ENCODE measurements at places on chromosomes 5 and 9. TPM values are rescaled to one million over a fixed set of nuclear protein-coding genes. Genes with fewer than 3 reads are reported as not detected.

Gene SLC31A2
- total RNA-seq, result 6.8 TPM

Gene MAML1
- total RNA-seq, result 12.4 TPM

DNA sequence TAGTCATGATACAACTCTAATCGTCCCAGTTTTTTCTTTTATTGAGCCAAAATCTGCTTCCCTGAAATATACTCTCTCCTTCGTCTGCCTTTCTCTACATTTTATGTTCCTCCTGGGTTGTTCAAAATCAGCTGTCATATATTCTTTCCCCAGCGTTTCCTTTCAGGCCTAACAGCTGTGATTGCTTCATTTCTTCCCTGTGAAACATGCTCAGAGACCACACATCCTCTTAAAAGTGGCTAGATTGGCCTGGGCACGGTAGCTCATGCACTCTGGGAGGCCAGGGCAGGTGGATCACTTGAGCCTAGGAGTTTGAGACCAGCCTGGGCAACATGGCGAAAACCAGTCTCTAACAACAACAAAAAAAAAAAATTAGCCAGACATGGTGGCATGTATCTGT is 25.1 kb downstream of the NFX1 start:
- H3K36me3 ChIP-seq, result peaks cover 100% of the 10 kb centered on the region
- H3K4me1 ChIP-seq, result no peaks in the 10 kb centered on the region
- DNase-seq, result no peak
- no peak overlapping the region for H3K4me3 ChIP-seq
- no peaks in the 10 kb centered on the region for H3K27me3 ChIP-seq
- no peak overlapping the region for H3K27ac ChIP-seq

- no peak overlapping the region for H3K4me3 ChIP-seq
- H3K36me3 ChIP-seq, result no peaks in the 10 kb centered on the region
- DNase-seq, result no peak
- no peaks in the 10 kb centered on the region for H3K27me3 ChIP-seq
- no peaks in the 10 kb centered on the region for H3K4me1 ChIP-seq
Observed at GRCh38 chr5:14102666-14103065, 40.5 kb upstream of the TRIO start.
